ENCODE measurements at places on chromosomes 13 and 19.
A peak's percentile ranks its signal among the peaks of the same experiment; 100 is the strongest.

DNA sequence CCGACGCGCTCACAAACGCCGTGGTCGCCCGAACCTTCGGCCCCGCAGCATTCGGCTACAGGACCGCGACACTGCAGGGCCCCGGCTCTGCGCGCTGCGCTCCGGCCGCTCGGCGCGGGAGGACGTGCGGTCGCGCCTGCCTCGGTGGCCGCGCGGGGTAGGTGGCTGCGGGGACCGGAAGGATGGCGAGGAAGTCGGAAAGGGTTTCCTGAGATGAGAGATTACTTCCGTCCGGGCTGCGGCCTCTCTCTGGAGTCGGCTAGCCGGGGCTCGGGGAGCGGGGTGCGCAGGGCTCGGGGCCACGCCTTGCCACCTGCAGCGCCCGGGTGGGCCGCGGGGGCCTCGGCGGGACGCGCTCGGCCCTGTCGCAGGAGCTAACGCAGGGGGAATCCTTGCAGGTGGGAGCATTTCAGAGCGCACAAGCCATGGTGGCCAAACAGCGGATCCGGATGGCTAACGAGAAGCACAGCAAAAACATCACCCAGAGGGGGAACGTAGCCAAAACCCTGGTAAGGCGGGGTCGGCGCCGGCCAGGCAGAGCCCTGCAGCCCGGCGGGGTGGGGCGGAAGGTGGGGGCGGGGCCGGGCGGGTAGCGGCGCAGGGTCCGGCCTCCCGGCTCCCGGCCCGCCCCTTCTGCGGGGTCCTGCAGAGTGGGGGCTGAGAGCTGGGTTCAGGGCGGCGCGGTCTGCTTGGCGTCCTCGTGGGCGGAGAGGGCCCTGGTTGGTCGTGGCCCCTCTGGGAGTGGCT, at the start of gene SERP2:
Gene SERP2 (plus strand): TSS at position 224 of the 747 bp plus-strand sequence. CDS start 202 bp downstream, at position 426.
- peak; percentile 72 for DNase-seq

GRCh38 chr13:23986619-23987018, 89.3 kb upstream of the C1QTNF9B start:
- DNase-seq: no peak

DNA sequence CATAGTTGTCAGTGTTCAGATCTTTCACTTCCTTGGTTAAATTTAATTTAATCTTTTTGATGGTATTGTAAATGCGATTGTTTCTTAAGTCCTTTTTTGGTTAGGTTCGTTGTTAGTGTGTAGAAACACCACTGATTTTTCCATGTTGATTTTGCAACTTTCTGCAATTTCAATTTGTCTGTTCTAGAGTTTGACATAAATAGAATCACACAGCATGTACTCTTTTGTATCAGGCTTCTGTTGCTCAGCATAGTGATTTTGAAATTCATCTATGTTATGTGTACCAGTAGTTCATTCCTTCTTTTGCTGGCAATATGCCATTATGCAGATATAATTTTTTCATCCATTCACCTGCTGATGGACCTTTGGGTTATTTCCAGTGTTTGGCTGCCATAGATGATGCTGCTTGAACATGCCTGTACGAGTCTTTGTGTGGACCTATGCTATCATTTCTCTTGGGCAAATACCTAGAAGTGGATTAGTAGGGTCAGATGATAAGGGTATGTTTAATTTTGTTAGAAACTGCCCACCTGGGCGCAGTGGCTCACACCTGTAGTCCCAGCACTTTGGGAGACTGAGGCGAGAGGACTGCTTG, 33.1 kb downstream of the BICRA start:
- no peak for DNase-seq

DNA sequence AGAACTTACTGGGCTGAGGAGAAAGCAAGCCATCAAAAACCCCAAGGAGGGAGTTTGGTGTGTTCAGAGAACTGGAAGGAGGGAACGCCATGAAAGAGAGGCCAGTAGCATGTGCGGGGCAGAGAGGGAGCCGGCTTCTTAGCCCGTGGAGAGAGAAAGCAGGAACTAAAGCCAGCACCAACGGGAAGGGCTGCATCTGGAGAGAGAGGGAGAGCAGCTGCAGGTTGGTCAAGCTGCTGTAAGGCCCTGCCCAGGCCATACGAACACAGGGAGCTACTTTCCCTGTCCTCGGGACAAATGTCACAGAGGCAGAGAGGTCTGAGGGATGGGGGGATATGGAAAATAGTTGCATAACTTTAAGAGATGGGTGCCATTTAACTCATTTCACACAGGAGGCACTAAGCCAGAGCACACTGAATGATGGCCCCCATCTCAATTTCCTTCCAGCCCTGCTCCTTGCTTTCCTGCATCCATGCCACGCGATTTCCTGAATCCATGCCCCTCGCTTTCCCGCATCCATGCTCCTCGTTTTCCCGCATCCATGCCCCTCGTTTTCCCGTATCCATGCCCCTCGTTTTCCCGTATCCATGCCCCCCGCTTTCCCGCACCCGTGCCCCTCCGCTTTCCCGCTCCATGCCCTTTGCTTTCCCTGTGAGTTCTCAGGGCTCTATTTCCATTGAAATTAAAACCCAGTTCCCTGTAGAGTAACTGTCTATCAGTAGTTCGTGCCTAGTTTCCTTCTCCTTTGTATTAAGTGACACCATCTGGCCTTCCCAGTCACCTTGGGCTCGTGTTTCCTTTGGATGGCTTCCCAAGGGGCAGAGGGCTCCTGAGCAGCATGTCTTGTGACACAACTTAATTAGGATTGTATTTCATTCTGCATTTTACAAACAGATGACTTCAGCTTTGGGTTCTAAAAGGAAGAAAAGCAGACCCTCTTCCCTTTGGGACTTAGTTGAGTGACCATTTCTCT, 31.5 kb upstream of the TPT1 start:
- peak; percentile 43 for DNase-seq

- DNase-seq: peak; percentile 83
Observed at GRCh38 chr19:3576696-3577443, 4.1 kb downstream of the HMG20B start.

DNA sequence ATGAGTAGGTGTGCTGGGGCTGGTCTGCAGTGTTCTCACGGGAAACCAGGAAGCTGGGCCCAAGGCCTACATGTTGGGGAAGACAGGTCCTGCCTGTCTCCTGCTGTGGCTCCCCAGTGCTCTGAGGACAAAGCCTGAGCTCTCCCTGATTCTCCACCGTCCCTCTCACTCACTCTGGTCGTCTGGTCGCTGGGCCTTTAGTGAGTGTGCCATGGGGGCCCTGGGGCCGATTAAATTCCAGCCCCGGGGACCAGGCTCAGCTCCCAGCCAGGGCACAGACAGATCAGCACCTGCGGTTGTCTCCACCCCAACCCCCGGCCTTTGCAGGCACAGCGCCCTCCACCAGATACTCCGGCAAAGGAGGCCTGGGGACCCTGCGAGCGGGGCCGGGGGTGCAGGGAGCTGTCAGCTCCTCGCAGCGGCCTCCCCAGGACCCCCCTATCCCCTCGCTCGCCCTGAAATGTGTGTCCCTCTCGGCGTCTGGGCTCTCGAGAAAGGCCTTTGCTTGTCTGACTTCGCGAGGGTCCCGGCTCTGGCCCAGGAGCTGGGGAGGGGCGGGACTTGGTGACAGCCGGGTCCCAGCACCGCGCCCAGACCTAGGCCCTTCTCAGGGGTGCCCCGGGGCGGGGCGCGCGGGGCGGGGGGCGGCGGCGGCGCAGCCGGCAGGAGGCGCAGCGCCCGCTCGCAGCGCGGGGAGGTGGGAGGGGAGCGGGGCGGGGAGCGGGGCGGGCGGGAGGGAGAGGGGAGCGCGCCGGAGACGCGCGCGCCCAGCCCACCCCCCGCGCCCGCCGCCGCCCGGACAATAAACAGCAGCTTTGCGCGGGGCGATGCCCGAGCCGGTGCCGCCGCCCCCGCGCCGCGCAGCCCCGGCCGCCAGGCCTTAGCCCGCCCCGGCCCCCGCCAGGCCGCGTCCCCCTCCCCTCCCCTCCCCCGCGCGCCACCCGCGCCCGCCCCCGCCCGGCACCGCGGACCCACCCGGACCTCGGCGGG, at the start of gene PALM:
Gene PALM (plus strand): TSS at position 782 of the 990 bp plus-strand sequence. CDS start 212 bp downstream, outside the sequence.
- DNase-seq: peak; percentile 63

GRCh38 chr19:2636897-2637683, 65.4 kb downstream of the GNG7 start:
- DNase-seq: peak; percentile 66

DNA sequence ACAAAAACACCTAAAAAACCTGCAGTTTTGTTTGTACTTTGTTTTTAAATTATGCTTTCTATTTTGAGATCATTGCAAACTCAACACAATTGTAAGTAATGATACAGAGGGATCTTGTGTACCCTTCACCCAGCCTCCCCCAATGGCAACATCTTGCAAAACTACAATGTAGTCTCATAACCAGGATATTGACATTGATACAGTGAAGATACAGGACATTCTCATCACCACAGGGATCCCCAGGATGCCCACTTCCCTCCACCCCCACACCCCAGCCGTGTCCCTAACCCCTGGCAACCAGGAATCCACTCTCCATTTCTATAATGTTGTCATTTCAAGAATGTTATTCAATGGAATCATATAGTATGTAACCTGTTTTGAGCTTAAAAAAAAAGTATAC, 10.3 kb upstream of the C5AR2 start:
- DNase-seq: no peak

- peak; percentile 85 for DNase-seq
Observed at GRCh38 chr19:5103061-5103701, 134.3 kb downstream of the KDM4B start.

- peak; percentile 92 for DNase-seq
Observed at GRCh38 chr13:80342471-80343371, 1.8 kb upstream of the SPRY2 start.

All from tongue (tissue), 3 donors.